Stimulated activated CD8-positive, alpha-beta memory T cell treated with anti-CD3 and anti-CD28 coated beads, Interleukin-15, amount 100 ng/mL, for 48 hours (primary cell): ENCODE measurements at places on chromosomes 4 and X.

DNA sequence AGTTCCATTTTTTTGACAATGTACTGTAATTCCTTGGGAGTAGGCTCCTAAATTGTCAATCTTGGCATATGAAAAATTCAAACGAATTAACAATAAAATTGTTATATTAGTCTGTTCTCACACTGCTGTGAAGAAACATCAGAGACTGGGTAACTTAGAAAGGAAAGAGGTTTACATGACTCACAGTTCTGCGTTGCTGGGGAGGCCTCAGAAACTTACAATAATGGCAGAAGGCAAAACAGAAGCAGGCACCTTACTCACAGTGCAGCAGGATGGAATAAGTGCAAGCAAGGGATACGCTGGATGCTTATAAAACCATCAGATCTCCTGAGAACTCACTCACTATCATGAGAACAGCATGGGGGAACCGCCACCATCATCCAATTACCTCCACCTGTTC lies 246.4 kb upstream of the TRAM1L1 start:
- no peak for DNase-seq

DNA sequence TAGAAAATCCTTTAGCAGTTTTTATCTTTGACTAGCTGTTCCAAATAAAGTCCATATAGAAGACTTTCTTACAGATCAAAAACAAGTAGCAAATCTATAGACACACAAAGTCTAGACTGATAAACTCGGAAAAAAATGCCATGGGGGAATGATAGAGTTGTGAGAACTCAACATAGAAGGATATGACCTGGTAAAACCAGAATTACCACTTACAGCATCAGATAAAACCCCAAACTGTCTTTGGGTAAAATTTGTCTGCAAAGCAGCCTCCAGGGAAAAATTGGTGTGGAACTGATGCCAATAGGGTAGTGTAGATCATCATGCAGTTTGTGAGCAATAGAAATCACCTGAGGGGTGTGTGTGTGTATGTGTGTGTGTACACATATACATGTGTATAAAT lies 579.1 kb downstream of the SPOCK3 start:
- DNase-seq = no peak

DNA sequence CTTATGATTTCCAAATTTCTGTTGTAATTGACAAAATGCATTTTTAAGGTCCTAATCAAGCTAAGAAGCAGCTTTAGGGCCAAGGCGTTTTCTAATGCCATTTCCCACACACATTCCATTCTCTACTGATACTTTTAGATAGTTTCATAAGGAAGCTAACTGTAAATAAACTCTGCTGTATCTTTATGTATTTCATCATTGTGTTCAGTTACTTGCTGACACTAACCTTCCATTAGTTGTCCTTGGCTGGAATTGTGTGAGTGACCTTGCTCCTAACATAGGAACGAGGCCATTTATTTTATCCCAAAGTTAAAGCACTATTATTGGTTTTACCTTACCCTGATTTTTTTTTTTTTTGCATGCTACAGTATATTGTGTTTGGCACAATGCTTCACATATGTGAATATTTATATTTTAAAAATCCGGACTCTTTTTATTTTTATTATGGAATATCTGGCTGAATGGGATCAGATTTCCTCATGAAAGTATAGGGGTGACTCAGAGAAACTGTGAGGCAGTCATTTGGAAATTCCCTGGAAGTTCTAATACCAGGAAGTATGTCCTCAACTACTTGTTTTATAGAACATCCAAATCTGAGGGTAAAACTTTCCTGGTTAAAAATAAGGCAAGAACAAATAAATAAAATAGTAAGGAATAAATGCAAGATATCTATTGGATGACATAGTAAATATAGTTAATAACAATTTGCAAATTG lies 62.7 kb upstream of the SORBS2 start:
- DNase-seq = no peak

- DNase-seq = no peak
These were observed at the start of gene ARHGEF38 for GRCh38 chr4:105551965-105552746. TSS of gene ARHGEF38 (plus strand) at chr4:105552620. CDS start at chr4:105552766, 146 bp downstream.

- no peak for DNase-seq
These were observed 2138.2 kb downstream of the PCDH7 start for GRCh38 chr4:32858361-32858760.

DNA sequence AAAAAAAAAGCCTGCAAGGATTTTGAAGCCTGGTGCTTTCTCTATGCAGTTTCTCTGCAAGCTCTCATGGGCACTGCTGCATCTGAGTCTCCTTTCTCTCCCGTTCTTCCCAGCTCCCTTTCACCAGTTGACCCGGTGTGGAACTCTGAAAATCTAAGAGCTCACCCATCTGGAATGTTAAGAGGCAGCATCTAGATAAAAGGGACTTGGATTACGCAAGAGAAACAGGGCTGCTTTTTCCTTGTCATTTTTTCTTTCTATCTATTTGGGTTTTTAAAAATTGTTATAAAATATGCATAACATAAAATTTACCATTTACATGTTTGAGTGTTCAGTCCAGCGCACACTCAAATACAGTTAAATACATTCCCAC lies 95.2 kb upstream of the RPS6KA3 start:
- DNase-seq = no peak

DNA sequence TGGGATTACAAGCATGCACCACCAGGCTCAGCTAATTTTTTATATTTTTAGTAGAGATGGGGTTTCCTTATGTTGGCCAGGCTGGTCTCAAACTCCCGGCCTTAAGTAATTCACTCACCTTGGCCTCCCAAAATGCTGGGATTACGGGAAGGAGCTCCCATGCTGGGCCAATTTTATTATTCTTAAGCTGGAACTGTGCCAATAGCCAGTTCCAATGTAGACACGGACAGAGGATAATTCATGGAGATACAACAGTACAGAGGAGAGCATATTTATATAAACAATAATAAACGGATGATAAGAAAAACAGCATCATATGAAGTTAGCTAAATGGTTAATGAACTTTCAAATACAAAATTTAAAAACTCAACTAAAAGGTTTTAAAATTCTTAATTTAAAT lies 87.8 kb downstream of the PPA2 start:
- DNase-seq = no peak

DNA sequence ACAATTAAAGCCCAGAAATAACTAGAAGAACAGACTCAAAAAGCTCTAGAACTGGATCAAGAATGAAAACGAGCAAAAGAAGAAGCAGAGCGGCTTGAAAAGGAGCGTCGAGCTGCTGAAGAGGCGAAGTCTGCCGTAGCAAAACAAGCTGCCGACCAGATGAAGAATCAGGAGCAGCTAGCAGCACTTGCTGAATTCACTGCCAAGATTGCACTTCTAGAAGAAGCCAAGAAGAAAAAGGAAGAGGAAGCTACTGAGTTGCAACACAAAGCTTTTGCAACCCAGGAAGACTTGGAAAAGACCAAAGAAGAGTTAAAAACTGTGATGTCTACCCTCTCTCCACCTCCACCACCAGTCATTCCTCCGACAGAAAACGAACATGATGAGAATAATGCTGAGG lies 56.1 kb upstream of the PPP4R3C start:
- no peak for DNase-seq

- no peak for DNase-seq
These were observed 270.0 kb upstream of the GNPDA2 start for GRCh38 chr4:44996276-44996845.

DNA sequence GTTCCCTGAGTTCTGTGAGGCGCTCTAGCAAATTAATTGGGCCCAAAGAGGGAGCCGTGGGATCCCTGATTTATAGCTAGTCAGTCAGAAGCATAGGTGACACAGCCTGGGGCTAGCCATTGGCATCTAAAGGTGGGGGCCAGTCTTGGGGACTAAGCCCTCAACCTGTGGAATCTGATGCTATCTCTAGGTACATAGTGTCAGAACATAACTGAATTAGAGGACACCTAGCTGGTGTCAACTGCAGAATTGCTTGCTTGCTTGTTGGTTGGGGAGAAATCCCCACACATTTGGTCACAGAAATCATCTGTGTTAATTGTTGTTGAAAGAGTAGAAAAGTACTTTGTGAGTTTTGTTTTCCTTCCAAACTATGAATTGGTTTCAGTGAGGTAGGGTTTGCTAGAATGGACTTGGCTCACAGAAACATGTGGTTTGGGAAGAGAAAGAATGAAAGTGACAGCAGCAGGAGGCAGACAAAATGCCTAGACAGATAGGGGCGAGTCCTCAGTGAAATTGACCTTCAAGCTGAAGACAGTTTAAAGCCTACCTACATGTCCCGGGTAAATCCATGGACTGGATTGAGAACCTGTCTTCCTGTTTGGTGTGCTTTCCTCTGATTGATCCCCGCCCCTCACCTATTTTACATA lies 12.8 kb upstream of the GPR82 start:
- no peak for DNase-seq

- DNase-seq = no peak
These were observed 10.9 kb upstream of the EXOSC9 start for GRCh38 chr4:121789960-121790829.

GRCh38 chrX:106894978-106895452 lies 8.1 kb downstream of the RIPPLY1 start:
- no peak for DNase-seq

- no peak for DNase-seq
These were observed 38.5 kb downstream of the TMEM156 start for GRCh38 chr4:38993683-38994082.

GRCh38 chr4:138329506-138330070 lies 87.4 kb upstream of the SLC7A11 start:
- no peak for DNase-seq

DNA sequence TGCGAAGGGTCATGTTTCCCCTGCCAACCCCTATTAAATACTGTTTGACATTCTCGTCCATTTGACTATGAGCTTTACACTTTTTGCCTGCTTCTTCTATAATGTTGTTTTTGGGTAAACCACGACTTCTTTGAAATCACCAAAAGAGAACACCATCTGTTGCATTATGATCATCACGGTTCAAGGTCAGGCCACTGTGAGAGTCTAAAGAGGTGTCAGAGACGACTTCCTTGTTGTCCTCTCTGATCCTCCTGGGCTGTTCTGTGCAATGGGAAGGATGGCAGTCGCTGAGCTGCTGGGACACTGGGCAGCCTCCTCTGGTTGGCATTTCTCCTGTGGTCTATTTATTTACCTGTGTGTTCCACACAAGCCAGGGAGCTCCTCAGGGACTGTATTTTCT lies 137.5 kb downstream of the RASL11B start:
- DNase-seq = no peak

- no peak for DNase-seq
These were observed 775 bp downstream of the AMOT start for GRCh38 chrX:112839856-112840255.

GRCh38 chr4:184402239-184402638 lies 72.1 kb downstream of the IRF2 start:
- DNase-seq = no peak

DNA sequence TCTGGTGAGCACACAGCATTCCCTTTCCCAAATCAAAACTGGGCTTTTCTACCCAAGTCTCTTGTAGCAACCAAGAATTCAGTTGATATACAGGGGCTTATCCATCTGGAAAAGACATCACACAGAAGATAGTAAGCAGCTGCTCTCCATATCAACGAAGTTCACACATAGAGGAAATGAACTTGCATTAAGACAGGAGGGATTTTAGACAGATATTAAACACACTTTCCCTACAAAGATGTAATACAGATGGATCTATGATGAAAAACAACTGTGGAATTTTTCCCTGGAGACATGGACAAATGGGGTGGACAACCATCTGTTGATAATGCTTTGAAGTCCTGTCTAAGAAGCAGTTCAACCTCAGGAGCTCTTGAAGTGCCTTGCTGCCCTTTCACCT lies 9.8 kb upstream of the PDE5A start:
- DNase-seq = no peak

DNA sequence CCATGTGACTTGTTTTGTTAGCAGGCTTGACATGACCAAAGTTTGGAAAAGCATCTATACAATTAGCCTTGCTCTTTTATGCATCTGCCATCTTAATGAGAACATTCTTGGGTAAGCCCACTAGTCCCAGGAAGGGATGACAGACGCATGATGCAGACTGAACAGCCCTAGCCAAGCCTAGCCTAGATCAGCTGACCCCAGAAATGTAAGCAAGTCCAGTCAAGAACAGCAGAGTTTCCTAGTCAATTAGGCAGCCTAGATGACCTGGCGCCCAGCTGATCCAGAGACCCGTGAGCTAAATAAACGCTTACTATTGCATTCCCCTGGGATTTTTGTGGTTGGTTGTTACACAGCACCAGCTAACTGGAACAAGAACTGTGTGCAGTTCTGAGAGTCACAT lies 457.9 kb downstream of the BCOR start:
- no peak for DNase-seq

DNA sequence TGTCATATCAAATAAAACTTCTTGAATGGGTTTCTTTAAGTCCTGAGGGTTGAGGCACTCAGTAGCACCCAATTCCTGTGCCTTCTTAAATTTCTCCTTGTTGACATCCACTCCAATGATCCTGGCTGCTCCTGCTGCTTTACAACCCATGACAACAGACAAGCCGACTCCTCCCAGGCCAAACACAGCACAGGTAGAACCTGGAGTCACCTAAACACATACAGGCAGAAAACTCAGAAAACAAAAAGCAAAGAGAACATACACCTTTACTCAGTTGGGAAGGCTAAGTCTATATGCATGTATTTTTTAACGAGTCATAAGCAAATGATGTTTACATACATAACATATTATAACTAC lies 10.3 kb downstream of the ADH6 start:
- no peak for DNase-seq

DNA sequence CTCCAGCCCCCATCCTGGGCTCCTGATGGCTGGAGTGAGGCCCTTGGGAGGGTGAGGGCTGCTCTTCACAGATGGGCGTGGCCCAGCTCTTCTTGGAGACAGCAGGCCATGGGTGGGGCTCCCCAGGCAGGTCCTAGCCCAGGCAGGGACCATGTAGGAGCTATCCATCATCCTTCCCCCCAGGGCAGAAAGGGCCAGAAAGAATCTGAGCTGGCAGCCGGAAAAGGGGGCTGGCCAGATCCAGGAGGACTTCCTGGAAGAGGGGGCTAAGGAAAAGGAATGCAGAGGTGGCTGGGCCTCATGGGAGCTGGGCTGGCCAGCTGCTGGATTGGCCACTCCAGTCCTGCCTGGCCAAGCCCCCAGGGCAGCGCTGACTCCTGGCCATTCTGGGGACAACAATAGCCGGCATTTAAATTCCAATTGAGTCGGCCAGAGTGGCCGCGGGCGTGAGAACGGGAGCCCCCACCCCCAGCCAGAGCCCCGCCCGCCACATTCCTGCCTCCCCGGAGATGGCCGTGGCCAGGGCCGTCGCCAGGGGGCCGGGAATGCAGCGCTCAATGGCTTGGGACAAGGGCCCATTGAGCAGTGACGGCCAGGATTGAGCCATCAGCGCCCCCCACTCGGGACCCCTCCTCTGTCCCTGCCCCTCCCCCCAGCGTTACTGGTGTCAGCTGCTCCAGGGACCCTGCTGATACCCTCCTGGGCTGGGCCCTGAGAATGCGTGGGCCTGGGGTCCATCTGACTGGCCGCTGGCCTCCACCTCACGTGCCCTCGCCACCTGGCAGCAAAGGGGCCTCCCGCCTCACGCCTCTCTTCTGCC lies 15.1 kb upstream of the FGFR3 start:
- no peak for DNase-seq

DNA sequence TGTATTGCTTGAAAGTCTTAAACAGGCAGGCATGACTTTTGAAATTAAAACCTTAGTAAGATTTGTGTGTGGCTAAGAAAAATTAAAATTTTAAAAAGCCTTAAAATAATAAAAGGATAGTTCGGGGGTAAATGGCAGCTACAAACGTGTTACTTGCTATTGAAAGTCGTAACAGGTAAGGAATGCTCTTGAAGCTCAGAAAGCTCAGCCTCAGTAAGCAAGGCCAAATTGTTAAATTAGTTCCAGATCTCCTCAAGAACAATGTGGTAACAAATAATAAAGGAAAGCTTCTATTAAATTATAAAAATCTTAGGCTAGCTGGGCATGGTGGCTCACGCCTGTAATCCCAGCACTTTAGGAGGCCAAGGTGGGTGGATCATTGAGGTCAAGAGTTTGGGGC lies 25.5 kb downstream of the PRMT9 start:
- no peak for DNase-seq

GRCh38 chr4:15479089-15479912 lies 9.6 kb downstream of the CC2D2A start:
- DNase-seq = no peak
